ENCODE measurements at places on chromosomes 5 and 9.

DNA sequence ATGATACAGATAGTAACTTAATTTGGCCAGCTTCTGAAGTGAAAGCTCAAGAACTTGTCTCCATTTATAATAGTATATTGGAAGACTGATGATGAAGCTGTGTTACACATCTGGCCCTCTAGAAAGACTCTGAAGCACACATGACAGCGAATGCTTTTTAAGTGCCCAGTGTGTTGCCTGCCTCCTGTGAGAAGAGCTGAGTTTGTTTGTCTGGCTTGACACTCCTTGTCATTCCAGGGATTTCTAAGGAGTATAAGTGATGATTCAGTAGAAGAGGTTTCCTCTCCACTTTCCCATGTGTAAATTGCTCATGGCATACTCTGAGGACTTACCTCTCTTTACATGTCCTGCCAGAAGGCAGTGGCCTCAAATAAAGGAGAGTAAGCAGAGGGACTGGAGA is 30.4 kb upstream of the LRRTM2 start:
- no peak for DNase-seq

DNA sequence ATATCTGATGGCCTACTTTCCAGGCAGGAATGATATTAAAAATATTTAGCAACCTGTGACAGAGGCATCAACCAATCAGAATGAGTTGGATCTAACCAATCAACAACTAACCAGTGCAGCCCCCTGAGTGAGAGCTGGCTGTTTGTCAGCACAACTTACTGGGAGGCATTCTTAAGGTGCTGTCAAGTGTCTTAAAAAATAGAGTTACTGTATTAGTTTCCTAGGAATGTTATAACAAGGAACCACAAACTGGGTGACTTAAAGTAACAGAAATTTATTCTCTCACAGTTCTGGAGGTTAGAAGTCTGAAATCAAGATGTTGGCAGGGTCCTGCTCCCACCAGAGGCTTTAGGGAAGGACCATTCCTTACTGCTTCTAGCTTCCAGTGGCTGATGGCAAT is 85.2 kb downstream of the ATG10 start:
- DNase-seq: no peak

GRCh38 chr5:12214267-12215015 is 310.2 kb upstream of the CTNND2 start:
- no peak for DNase-seq

- DNase-seq: no peak
Measured at GRCh38 chr5:6188344-6188743, 190.0 kb downstream of the MED10 start.

DNA sequence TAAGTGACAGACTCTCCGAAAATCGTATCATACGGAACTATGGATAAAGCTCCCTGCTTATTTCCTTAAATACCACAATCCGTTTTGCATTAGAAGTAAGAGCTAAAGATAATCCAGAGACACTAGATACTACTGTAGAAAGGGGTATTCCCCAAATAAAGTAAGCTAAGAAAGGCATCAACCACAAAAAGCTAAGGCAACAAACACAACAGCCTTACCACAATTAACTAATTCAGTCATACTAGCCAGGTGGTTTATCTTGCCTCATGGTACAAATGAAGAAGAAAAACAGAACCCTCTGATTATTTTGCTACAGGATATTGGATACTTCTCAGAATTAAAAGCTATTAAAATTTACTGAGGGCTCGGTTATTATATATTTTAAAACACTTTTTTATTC is 14.1 kb downstream of the ERP44 start:
- no peak for DNase-seq

DNA sequence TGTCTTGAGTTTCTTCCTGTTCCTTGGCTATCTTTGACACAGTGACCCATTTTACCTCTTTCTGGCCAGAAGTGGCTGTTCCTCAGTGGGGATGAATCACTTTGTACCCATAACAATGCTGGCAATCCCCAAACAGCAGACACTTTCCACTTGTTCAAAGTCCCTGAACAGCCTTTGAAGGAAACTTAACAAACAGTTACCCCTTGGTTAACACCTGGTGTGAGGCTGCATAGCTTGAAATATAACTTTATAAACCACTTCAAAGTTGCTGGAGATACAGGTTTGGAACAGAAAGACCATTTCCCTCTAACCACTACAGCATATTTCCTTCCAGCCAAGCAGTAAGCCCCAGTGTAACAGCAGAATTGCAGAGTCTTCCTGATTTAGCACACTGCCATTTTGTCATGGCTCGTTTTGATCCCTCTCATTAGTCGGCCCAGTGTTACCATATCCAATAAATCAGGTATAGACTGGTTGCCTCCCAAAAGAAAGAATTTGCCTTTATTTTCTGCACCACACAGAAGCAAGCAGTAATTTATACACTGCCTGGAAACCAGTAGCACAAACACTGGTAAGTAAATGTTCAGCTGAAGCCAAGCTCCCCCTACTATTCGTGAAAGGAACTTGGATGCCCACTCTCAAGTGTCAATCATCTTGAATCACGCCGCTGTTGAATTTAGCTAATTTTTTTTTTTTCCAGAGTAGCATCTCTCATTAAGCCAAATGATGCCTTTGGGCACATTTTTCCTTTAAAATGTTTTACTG is 225.9 kb downstream of the PIK3R1 start:
- no peak for DNase-seq

- no peak for DNase-seq
Measured at GRCh38 chr5:139925216-139925562, 117.9 kb downstream of the NRG2 start.

GRCh38 chr9:137306066-137306849 is 4.2 kb upstream of the NRARP start:
- DNase-seq: no peak

DNA sequence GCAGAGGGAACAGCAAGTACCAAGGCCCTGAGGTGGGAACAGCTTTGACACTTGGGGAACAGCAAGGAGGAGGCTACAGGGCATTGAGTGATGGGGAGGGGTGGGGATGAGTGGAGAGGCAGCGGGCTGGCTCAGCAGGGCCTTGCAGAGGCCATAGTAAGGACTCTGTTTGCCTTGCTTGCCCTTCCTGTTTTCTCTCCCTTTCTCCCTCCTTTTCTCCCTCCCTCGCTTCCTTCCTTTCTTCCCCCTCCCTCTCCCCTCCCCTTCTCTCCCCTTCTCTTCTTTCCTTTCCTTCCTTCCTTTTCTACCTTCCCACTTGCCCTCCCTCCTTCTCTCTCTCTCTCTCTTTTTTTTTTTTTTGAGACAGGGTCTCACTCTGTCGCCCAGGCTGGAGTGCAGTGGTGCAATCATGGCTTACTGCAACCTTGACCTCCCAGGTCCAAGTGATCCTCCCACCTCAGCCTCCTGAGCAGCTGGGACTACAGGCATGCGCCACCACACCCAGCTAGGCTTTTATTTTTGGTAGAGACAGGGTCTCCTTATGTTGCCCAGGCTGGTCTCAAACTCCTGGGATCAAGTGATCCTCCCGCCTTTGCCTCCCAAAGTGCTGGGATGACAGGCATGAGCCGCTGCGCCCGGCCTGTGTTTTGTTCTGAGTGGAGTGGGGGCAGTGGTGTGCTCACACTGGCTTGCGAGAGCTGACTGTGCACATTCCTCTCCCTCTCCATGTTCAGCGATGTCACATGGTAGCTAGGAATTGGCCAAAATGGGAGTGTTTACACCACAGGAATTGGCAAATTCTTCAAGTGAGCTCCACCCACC is 17.1 kb downstream of the IER5L start:
- DNase-seq: no peak

DNA sequence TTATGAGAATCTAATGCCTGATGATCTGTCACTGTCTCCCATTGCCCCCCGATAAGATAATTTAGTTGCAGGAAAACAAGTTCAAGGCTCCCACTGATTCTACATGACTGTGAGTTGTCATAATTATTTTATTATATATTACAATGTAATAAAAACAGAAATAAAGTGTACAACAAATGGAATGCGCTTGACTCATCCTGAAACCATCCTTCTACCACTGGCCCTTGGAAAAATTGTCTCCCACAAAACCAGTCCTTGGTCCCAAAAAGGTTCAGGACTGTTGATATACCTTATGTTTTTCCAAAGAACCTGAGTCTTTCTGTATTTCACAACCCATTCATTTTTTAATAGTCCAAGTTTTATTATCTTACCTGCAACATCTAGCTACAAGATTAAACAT is 403.5 kb downstream of the TAF11L14 start:
- no peak for DNase-seq

- DNase-seq: no peak
Measured at GRCh38 chr5:35438786-35439185, 178.9 kb upstream of the SPEF2 start.

GRCh38 chr5:10602031-10602806 is 38.3 kb downstream of the ANKRD33B start:
- DNase-seq: no peak

DNA sequence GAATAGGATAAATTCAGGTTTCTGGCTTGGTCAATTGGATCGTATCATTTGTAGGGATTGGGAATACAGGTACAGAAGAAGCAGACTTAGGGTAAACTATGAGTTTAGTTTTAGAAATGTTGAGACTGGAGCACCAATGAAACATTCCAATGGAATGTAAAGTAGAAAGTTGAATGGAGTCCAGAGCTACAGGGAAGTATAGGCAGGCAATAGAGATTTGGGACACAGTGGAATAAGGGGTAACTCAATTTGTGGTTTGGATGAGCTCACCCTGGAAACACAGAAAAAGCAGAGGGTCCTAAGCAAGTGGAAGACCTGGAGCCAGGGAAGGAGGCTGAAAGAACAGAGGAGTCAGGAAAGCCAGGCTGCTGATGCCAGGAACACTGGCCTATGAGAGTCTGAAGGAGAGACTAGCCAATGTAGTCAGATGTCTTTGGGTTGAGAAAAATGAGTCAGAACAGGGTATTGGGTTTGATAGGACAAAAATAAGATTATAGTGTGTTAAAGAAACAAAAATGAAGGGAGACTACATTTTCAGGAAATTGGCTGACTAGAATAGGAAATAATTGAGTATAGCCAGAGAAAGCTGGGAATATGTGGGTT is 72.8 kb downstream of the STARD4 start:
- DNase-seq: no peak

GRCh38 chr9:85630676-85631075 is 111.1 kb downstream of the AGTPBP1 start:
- no peak for DNase-seq

DNA sequence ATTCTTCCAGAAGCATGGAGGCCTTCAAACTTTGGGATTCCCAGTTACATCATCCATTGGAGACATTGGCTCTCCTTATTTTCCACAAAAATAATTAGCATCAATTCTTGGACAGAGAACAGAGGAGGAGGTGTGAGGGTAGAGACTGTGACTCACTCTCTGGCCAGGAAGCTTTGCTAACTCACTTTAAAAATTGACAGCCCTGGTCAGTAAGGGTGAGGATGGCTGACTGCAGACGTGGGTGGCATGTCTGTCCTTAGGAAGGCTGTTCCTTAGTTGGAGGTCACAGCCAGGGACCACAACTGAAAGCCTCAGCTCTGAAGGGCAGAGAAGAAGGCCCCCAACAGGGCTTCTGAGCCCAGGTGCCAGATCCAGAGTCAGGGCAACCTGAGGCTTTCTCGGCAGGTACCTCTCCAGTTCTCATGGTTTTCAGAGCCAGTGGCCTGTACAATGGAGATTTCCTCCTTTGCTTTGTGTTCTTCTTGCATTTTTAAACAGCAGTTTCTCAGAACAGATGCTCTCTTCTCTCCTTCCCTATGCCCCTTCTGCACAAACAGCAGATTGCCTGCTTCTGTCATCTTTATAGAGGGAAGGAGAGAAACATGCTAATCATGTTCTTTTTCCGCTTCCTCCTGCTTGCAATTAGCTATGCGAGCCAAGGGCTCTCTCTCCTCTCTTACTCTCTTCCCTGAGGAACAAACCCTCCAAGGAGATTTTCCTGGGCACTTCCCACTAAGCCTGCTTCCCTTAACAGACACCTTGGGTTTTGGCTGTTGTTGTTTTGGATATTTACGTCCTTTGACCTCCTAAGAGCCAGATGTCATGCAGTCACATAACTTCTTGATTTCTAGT is 92.5 kb upstream of the ZNF366 start:
- DNase-seq: no peak
